Uterus (tissue), 4 donors: ENCODE measurements at places on chromosomes 2 and 18. TPM values are rescaled to one million over a fixed set of nuclear protein-coding genes. Genes with fewer than 3 reads are reported as not detected.

Gene FABP1
- 1.8 TPM for total RNA-seq

- H3K27me3 ChIP-seq = no peaks in the 10 kb centered on the region
- peak within 1 kb of the TSS; percentile 62 for H3K4me3 ChIP-seq
- H3K4me1 ChIP-seq = no peaks in the 10 kb centered on the region
- peak; percentile 38 for DNase-seq
- H3K36me3 ChIP-seq = no peaks in the 10 kb centered on the region
These were observed at the start of gene FBXO41 for GRCh38 chr2:73284296-73285158. Gene FBXO41, minus strand, starts transcription at chr2:73284478. Its CDS starts 14,848 bp downstream, at chr2:73269630.

DNA sequence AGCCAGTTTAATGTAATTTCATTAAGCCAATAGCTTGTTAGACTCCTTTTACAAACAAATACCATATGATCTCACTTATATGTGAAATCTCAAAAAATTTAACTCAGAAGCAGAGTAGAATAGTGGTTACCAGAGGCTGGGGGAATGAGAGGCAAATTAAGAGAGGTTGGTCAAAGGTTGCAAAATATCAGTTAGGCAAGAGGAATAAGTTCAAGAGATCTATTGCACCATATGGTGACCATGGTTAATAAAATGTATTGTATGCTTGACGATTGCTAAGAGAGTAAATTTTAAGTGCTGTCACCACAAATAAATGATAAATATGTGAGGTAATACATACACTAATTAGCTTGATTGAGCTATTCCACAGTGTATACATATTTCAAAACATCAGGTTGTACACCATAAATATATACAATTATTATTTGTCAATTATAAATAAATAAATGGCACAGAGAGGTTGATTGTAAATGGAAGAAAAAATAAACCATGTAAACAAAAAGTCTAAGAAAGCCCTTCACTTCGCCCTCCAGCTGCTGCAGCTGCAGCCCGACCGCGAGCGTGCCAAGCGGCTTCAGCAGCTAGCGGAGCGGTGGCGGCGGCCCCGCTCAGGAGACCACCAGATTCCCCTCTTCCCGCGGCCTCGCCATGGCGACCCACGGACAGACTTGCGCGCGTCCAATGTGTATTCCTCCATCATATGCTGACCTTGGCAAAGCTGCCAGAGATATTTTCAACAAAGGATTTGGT is 23.0 kb upstream of the ACTR2 start:
- H3K27me3 ChIP-seq = no peaks in the 10 kb centered on the region
- H3K36me3 ChIP-seq = no peaks in the 10 kb centered on the region
- H3K27ac ChIP-seq = no peak overlapping the region
- no peak for DNase-seq
- no peak overlapping the region for H3K4me3 ChIP-seq

- peaks cover 7% of the 10 kb centered on the region for H3K4me1 ChIP-seq
- H3K27me3 ChIP-seq = no peaks in the 10 kb centered on the region
- H3K27ac ChIP-seq = peak overlapping the region; percentile 60
- no peak for DNase-seq
These were observed 172.5 kb downstream of the UXS1 start for GRCh38 chr2:106021662-106022028.

- no peaks in the 10 kb centered on the region for H3K36me3 ChIP-seq
- no peaks in the 10 kb centered on the region for H3K27me3 ChIP-seq
- no peaks in the 10 kb centered on the region for H3K4me1 ChIP-seq
- DNase-seq = no peak
These were observed 363.6 kb downstream of the CTNNA2 start for GRCh38 chr2:79876430-79876829.

DNA sequence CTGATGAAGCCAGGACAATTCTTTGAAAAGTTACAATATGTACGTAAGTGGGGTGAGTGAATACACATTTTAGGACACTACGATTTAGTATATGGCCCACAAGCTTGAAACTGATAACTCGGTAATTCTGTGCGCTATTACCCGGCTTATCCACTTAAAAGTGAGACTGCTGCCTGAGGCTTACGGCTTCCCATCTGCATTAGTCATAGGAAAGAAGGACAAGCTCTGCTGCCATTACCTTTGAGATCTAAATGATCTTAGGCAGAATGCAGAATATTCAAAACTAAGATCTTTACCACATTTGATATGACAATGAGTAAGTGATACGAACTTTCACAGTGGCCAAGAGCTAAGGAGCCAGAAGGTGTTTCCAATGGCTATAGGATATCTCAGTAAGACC is 133.3 kb downstream of the GAREM1 start:
- H3K36me3 ChIP-seq = no peaks in the 10 kb centered on the region
- no peak overlapping the region for H3K4me3 ChIP-seq
- H3K4me1 ChIP-seq = no peaks in the 10 kb centered on the region
- no peak overlapping the region for H3K27ac ChIP-seq
- DNase-seq = no peak
- H3K27me3 ChIP-seq = no peaks in the 10 kb centered on the region
